Stimulated activated CD8-positive, alpha-beta memory T cell treated with anti-CD3 and anti-CD28 coated beads, Interleukin-15, amount 100 ng/mL, for 4 hours (primary cell): ENCODE measurements at places on chromosomes 12 and 14.

DNA sequence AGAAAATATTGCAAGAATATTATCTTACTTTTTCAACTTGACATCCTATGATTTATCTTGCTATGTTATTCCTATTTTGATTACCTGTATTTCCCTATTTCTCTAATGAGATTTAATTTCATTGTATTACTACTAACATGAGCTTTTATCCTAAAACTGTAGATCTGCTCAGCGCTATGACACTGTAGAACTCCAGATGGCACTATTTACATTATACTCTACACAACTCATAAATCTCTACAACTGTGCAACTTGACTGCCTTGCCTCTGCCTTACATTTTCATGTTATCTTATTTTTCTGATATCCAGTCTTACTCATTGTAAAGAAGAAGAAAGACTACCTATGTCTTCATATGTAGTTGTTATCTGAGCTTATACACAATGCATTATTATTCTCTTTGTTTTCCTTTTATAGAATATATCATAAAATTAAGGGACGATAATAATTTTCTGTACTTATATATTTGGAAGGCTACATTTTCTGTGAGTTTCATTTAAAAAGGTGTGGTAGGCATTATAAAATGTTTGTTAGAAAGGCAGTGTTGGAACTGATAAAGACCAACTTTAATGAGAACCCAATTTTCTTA, 24.1 kb downstream of the NUP37 start:
- DNase-seq: no peak

GRCh38 chr12:128047266-128048060, 219.5 kb upstream of the TMEM132C start:
- DNase-seq: no peak

- DNase-seq: no peak
Observed at GRCh38 chr12:96329545-96329944, 70.7 kb downstream of the CDK17 start.

GRCh38 chr14:72049462-72049861, 117.2 kb downstream of the RGS6 start:
- no peak for DNase-seq

DNA sequence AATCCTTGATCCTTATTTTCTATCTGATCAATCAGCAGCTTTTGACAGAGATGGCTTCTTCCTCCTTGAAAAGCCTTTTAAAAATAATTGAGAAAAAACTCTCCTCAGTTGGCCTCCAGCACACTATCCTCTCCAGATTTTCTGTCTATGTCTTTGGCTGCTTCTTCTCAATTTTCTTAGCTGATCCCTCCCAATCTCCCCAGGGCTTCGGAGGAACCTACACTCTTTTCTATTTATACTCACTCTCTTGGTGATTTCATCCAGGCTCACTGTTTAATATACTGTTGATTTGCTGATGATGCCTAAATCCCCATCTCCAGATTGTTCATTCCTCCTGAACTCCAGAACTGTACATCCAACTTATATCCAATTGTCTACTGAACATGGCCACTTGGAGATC, 54.8 kb downstream of the RDH12 start:
- no peak for DNase-seq

DNA sequence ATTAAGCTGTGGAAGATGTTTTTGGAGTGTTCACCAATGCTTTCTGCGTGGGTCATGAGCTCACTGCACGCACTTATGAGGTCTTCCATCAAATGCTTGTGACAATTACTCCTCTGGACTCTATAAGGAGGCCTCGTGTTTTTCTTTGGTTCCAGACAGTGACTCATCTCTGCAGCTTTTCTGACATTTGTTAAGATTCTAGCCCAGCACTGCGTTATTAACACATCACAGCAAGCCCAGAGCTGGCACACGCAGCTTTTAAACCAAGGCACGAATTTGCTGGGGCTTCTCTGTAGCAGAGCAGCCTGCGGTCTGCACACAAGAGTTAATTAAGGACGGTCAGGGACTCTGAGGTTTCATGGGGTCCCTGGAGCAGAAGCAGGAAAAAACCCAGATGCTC, 16.9 kb downstream of the MEG3 start:
- DNase-seq: no peak

GRCh38 chr12:125070112-125070511, 4.9 kb downstream of the AACS start:
- no peak for DNase-seq

DNA sequence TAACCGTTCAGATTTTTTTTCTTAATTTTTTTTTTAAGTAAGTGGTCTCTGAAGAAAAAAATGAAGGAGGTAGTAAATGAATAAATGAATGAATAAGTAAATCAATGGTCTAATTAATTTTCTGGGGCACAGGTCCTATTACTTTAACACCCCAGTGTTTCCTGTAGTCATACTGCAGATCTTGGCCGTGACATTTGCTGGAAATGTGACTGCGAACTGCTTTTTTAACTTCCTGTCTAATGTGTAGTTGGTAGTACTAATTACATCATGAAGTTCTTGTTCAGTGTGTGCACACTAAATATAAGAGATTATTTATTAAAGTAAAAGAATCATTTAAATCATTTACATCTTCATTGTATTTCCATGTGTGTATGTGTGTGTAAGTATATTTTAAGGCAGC, 45.4 kb downstream of the AEBP2 start:
- no peak for DNase-seq

DNA sequence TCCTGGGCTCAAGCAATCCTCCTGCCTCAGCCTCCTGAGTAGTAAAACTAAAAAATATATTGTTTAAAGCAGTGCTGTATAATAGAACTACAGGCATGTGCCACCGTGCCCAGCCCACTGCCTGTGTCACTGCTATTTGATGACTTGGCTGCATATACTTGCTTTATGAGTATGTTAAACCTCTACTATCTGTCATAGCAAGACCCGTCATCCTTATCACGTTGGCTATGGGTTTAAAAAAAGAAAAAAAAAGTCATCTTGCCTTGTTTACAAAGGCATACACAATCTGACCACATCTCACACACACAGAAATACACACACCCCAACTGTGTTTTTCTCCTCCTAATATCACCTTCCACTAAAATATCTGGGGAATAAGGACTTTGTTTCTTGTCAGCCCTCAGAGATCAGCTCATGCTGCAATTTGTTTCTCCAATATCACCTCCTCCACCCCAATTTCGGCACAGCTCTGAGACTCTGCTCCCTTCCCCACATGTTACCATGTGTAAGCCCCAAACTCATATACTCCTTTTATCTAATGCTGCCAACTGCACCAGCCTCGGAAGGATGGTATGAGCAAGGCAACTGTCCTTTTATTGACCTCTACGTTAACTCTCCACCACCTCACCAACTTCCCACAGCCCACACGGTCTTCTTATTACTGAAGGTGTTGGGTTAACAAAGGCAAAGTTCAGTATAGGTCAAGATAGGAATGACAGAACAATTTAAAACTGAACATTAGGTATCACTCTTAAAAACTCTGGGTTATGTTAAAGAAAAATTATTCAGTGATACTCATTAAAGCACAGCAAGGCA, 802 bp upstream of the TMPRSS12 start:
- no peak for DNase-seq

DNA sequence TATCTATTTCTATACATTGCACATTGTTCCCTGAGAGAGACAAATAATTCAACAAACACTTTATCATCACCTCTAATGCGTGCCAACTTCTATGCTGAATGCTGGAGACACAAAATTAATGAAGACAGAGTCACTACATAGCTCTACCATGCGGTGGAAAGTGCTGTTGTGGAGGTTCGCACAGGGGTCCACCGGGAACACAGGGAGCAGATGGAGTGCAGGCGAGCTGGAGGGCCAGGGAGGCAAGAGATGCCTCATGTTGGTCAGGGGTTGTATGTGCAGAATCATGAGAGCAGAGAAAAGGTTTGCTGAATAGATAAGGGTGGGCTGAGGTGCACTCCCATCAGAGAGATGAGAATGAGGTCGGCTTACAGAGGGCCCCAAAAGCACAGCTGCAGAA, 25.2 kb downstream of the FAM234B start:
- no peak for DNase-seq

DNA sequence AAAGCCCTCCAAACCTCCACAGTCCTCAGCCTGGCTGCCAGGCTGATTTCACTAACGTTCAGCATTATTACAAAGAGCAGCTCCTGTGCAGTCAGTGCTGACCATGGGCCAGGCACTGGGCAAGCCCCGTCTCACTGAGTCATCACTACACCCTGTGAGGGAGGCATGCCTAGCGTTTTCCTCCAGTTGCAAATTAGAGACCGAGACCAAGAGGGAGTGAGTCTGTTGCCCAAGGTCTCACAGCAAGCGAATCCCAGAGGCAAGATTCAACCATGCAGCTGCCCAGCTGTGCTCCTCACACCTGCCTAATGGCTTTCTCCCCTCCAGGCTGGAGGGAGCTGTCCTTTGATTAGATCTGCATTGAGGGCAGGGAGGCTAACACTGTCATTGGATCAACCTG, 229.3 kb upstream of the LHX5 start:
- DNase-seq: no peak

DNA sequence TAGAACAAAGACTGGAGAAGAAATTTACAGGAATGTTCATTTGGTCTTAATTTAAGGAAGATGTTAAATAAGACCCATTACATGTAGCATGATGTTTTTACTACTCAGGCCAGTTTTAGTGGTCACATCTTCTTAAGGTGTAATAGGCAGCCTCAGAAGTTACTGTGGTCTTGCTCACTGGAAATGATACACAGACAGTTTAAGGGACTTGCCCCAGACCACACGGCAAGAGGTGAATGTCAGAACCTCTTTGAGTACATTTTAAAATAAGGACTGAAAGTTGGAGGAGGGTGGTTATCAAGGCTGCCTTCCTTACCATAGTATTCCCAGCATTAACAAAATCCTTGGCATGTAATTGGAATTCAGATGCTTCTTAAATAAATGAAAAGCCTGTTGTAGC, 37.9 kb downstream of the LRRK2 start:
- no peak for DNase-seq

DNA sequence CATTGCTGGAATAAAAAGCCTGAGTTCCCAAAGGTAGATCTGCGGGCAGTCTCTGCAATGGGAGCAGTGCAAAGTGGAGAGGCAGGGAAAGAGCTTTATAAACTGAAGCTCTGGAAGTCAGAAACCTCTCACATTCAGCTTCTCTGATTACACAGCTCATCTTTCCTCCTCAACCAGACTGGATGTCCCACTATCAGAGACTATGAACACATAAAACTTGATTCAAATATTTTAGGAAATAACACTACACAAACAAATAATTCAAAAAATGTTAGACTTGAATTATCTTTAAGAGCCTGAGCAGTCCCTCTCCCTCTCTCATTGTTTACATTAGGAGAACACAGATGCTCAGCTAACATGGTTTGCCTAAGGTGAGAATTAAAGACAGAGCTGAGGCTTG, 72.9 kb downstream of the DENND5B start:
- DNase-seq: no peak

DNA sequence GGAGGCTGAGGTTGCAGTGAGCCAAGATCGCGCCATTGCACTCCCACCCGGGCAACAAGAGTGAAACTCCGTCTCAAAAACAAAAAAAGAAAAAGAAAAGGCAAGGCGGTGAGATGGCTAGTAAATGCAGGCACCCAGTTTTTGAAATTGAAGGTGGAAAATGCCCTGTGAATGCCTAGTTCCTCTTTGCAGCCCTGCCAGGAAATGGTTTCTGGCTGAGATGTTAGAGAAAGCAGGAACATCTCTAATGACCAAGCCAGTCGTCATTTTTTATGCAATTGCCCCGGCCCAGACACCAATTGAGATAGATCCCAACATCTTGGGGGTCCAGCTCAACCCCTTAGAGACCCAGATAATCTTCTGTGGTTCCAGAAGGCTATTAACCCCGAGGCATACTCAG, 17.0 kb downstream of the SLC8A3 start:
- DNase-seq: no peak

- no peak for DNase-seq
Observed at GRCh38 chr14:56216626-56217379, 98.6 kb downstream of the PELI2 start.

DNA sequence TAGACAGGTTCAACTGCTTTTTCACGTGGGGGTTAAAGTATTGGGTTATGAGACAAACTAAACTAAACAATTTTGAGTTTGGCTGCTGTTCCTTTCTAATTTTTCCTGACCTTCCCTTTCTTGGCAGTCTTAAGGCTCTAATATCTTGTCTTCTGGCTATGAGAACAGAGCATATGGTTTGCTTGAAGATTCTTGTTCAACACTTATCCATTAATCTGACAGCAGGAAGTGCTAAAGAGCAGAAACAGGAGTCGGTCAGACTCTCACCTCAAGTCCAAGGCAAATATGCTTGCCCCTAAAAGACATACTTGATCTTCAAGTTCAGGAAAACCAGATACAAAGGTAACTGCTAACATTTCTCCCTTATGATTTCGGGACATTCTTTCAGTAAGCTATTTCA, 52.6 kb upstream of the KCNJ8 start:
- DNase-seq: no peak

DNA sequence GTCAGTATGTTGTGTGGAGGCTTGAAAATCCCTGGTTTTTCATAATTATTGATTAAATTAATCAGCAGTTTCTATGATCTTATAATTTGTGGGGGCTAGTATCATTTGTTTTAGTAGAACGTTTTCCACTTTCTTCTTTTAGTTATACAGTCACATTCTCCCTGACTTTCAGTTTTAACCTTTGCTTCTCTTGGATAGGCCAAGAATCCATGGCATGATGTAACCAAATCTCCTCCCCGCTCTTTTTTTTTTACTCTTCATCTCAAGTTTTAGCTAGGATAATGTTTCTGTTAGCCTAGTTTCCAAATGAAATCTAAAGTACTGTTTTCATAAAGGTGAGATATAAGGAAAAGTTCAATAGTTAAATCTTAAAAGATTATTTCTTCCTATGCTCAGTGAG, 106.5 kb downstream of the TMEM117 start:
- DNase-seq: no peak

DNA sequence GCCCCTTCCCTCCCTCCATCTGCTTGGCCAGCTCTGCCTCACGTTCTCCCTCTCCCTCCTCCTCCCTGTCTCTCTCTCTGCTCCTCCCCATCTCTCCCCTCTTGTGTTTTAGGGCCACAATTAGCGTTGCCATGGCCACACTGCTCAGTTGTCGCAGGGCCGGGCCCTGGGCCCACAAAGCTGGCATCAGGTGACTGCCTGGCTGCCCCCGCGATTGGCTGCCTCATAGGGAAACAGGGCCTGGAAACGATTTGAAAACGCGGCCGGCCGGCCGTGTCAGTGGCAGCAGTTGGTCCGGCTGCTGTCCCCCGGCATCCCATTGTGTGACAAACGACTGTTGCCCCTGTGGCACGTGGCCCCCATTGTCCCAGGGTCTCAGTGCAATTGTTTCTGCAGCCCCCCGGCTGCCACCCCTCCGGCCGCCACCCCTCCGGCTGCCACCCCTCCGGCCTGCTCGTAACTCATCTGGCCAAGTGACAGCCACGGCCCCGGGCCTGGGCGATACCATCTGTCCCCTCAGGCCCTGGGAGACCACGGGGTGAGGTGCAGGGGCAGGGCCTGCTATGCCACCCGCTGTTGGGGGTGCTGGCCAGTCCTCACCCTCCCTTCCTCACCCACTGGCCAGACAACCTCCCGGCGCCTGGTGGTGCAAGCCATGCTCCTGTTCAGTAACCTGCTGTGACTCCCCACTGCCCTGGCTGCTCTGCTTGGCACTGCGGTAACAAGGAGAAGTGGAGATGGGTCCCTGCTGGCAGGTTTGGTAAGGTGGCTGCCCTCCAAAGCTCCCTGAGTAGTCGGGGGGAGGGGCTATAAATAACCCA, 17.4 kb downstream of the FOXN4 start:
- no peak for DNase-seq
